ENCODE measurements at places on chromosomes 3 and 15.

- DNase-seq = no peak
Measured at GRCh38 chr15:39672666-39673065, 91.8 kb downstream of the THBS1 start.

DNA sequence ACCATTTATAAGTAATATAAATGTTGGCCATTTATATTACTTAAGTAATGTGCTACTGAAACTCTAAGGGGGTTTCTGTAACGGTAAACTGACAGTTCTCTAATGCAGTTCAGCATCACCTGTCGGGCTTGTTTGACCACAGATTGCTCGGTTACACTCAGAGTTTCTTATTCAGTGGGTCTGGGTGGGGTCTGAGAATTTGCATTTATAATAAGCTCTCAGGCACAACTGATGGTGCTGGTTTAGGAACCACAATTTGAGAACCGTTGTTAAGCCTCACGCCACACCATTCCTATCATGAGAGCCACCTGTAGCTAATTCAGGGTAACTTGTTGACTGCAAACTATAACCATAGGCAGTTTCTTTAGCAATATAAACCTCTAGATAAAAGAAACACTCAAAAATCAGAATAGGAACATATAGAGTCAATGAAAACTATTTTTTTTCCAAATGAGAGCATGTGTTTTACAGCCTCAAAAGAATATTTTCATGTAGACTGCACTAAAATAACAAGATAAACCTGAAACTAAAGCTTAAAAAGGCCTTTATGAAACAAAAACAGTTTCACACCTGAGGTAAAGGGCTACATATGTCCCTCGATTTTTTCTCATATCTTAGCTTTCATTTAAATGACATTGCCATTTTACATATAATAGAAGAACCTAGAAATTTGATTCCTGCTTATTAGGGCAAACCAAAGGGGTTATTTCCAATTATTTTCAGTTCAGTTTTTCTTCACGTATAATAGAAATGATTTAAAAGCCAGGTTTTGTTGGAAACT lies 604.8 kb downstream of the UNC13C start:
- no peak for DNase-seq

- DNase-seq = no peak
Measured at GRCh38 chr3:12974334-12974733, 98.9 kb downstream of the IQSEC1 start.

DNA sequence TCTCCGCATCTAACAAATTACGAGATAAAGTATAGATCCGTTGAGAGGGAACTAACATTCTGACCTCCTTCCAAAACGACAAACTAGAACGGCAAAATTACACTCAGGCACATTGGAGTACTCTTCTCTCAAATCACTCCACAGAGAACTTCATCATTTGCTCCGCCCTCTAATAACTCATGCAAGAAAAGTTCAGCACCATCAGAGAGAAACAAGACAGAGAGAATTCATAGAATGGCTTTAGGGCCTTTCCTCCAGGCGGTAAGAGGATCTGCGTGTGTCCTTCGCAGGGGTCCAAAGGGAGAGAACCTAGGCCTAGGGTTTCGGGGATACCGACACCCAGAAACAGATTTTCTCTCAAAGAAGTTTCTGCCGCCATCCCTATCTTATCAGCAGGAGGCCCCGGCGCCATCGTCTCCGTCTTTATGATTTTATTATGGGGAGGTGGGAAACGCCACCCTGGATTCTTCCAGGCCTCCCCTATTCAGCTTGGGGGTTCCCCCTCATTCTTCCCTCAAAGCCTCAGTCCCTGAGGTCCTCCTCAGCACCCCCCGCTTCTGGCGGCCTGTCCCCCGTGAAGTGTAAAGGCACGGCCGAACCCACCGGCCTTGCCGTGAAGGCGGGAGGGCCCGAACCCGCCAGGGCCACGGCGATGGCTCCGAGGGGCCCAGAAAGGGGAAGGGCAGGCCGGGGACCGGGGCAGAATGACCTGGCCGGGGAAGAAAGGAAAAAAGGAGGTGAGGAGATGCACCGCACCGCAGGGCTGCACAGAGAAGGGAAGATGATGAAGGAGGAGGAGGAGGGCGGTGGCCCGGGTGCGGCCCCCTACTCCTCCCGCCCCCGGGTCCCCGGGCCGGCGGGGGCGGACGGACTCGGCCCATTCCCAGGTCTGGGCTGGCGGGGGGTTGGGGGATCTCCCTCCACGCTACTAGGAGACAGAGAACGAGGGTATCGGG lies 768 bp downstream of the UBXN7 start:
- peak; percentile 74 for DNase-seq

- no peak for DNase-seq
Measured at GRCh38 chr3:183807209-183807728, 18.1 kb downstream of the MAP6D1 start.

GRCh38 chr3:105829229-105829628 lies 39.6 kb downstream of the CBLB start:
- no peak for DNase-seq

GRCh38 chr3:174619239-174619638 lies 239.9 kb upstream of the NAALADL2 start:
- no peak for DNase-seq

GRCh38 chr3:149077628-149078027 lies 8.7 kb downstream of the HLTF start:
- DNase-seq = no peak

DNA sequence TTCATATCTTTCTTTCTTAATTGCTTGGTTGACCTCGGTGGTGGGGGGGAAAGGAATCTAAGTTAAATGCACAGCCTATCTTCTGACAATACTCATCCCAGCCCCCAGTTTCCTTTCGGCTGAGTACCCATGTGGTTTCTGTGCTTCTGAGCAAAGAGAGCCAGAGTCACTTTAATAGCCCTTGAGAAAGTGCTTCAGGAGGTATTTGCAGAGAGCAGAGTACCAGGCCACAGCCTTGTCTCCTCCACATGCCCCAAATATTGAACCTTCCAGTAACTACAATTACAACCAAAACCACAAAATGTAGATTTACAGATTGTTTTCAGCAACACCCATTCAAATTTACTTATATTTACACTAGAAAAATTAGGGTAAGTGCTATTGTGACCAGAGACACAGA lies 647.4 kb downstream of the NR2F2 start:
- no peak for DNase-seq

DNA sequence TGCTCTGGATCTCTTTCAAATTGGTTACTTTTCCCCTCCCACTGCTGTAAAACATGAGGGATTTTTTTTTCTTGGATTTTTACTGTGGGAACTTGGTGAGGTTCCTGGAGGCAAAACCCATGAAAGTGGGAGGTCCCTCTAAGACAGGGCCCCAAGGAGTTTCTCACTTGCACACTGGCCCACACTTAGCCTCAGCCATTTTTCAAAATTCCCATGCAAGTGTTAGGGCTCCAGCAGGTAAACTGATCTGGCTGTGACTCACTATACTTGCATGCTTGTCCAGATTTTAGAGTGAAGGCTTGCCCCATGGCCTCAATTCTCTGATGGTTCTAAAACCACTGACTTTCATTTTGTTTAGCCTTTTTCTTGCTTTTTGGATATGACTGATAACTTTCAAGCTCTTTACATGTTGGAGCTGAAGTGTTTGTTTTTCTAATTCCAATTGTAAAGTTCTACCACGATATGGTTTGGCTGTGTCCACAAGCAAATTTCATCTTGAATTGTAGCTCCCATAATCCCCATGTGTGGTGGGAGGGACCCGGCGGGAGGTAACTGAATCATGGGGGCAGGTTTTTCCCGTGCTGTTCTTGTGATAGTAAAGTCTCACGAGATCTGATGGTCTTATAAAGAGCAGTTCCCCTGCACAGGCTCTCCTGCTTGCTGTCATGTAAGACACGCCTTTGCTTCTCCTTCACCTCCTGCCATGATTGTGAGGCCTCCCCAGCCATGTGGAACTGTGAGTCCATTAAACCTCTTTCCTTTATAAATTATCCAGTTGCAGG lies 37.7 kb downstream of the MCCC1 start:
- no peak for DNase-seq

DNA sequence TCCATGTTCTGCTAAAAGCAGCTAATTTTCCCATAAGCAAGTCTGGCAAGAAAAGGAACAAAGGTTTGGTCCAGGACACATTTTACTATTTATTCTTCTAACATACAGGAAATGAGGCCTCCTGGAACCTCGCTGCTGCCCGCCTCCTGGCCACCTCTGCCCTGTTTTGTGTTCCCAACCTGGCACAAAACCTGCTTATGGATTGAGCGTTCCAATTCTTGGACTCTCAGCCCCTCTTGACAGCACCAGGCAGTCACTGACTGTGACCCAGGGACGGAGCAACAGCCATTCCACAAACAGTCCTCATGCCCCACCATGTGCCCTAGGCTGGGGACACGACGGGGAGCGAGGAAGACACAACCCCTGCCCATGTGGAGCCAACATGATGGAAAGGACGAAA lies 11.6 kb upstream of the SSUH2 start:
- DNase-seq = no peak

GRCh38 chr3:3178498-3179328 lies 778 bp downstream of the CRBN start:
- DNase-seq = no peak

GRCh38 chr3:160378331-160379109 lies 20.5 kb downstream of the IFT80 start:
- no peak for DNase-seq

GRCh38 chr3:77329116-77329515 lies 289.2 kb downstream of the ROBO2 start:
- DNase-seq = no peak

GRCh38 chr3:156581033-156581432 lies 26.1 kb upstream of the SSR3 start:
- DNase-seq = no peak

DNA sequence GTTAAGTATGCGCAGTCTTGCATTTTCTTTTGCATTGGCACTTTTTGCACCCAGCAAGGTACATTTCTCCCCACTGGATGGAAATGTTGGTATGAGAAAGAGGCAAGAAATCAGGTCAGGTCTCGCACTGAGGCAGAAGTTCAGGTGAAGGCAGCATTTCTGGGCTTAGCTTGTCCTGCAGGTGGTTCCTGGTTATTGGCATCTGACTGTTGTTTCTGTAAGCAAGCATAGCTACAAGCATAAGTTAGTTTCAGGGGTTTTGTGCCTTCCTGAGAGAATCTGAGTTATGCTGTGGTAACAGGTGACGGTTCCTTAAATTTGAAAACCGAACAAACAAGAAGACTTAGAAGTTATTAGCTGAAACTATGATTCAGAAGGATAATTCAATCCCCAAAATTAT lies 139.4 kb upstream of the GRM7 start:
- DNase-seq = no peak

DNA sequence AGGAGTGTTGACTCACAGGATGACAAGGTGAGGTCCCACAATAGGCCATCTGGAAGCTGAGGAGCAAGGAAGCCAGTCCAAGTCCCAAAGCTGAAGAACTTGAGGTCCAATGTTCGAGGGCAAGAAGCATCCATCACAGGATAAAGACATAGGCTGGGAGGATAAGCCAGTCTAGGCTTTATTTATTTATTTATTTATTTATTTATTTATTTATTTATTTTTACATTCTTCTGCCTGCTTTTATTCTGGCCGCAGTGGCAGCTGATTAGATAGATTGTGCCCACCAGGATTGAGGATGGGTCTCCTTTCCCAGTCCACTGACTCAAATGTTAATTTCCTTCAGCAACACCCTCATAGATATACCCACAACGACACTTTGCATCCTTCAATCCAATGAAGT lies 472.2 kb upstream of the DPPA4 start:
- DNase-seq = no peak

DNA sequence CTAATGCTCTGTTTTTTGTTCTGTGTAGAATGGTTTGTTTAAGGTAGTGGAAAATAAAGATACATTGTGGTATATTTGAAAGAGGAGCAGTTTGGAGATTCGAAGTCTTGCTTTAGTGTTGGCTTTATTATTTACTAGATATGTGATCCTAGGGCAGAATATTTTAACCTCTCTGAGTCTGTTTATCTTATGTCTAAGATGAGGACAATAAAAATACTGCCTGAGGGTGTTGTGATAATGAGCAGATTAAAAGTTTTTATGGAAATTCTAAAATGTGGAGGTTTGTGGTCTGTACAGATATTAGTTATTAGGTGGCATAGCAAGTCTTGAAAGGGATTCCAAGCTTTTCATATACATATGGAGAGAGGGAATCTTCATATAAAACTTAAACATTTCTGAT lies 15.0 kb downstream of the TCF12 start:
- no peak for DNase-seq

- no peak for DNase-seq
Measured at GRCh38 chr15:82595766-82596165, 51.4 kb downstream of the CPEB1 start.

- DNase-seq = no peak
Measured at GRCh38 chr3:141372656-141373055, 4.4 kb downstream of the ZBTB38 start.

GRCh38 chr15:89071471-89071870 lies 16.8 kb upstream of the ABHD2 start:
- no peak for DNase-seq

- DNase-seq = no peak
Measured at GRCh38 chr3:87035339-87035738, 44.4 kb upstream of the VGLL3 start.

GRCh38 chr3:73451301-73451944 lies 173.3 kb downstream of the PDZRN3 start:
- no peak for DNase-seq

GRCh38 chr3:81289676-81290075 lies 471.8 kb downstream of the GBE1 start:
- no peak for DNase-seq

DNA sequence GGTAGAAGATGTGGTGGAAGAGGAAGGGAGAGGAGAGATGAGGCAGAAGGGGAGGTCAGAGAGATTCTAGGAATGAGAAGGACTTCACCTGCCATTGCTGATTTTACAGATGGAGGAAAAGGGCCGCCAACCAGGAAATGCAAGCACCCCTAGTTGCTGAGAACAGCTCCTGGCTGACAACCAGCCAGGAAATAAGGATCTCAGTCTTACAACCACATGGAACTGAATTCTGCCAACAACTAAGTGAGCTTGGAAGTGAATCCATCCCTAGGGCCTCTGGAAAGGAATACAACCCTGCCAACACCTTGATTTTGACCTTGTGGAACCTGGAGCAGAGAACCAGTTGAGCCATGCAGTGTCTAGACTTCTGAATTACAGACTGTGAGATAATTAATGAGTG lies 86.6 kb downstream of the EDEM1 start:
- DNase-seq = no peak

GRCh38 chr15:88083811-88084760 lies 172.5 kb downstream of the NTRK3 start:
- no peak for DNase-seq

- peak; percentile 69 for DNase-seq
Measured at GRCh38 chr3:187318819-187319616, 27.5 kb upstream of the MASP1 start.

GRCh38 chr3:168876346-168877035 lies 780.8 kb upstream of the GOLIM4 start:
- no peak for DNase-seq

Measured in Kasumi-1 (cell line).